Activated CD4-positive, alpha-beta T cell treated with anti-CD3 and anti-CD28 coated beads, Interleukin-10, Interleukin-2, amounts not matched to agents 100 ng/mL and 50 ng/mL, durations not matched to agents 16 hours and 8 hours (primary cell): ENCODE measurements at places on chromosomes 5 and 9.

GRCh38 chr9:137175345-137175961 lies 3.6 kb upstream of the TMEM210 start:
- DNase-seq: no peak

- DNase-seq: no peak
Observed at GRCh38 chr5:132267931-132268768, 10.7 kb downstream of the PDLIM4 start.

DNA sequence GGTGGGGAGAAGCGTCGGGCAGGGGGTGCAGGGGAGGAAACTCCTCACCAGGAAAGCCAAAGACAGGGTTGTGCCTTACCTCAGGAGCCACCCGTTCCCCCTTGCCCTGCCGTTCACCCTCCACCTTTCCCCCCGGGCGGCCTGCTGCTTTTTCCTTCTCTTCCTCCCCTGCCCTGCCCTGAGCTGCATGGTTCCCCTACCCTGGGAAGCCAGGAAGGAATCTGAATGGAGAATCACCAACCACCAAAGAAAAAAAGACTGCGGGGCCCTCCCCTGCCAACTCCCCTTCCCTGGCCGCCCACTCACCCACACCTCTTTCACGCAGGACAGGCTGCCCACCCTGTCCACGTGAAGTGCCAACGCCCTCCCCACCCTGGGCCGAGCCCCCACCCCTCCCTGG lies 820 bp upstream of the NFX1 start:
- DNase-seq: no peak

DNA sequence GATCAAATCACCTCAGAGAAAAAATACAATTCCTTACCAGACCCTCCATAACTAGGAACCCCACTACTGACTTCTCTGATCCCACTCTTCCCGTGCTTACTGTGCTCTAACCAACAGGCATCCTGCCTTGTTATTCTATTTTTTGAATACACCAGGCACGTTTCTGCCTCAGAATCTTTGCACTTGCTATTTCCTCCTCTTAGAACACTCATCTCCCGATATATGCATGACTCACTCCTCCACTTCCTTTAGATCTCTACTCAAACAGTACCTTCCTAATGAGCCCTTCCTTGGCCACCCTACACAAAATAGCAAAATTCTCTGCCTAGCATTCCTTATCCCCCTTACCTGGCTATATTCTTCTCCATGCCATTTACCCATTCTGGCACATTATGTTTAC lies 43.9 kb downstream of the MAPKAP1 start:
- peak; percentile 75 for DNase-seq

GRCh38 chr5:158992037-158992740 lies 107.5 kb downstream of the EBF1 start:
- DNase-seq: no peak

DNA sequence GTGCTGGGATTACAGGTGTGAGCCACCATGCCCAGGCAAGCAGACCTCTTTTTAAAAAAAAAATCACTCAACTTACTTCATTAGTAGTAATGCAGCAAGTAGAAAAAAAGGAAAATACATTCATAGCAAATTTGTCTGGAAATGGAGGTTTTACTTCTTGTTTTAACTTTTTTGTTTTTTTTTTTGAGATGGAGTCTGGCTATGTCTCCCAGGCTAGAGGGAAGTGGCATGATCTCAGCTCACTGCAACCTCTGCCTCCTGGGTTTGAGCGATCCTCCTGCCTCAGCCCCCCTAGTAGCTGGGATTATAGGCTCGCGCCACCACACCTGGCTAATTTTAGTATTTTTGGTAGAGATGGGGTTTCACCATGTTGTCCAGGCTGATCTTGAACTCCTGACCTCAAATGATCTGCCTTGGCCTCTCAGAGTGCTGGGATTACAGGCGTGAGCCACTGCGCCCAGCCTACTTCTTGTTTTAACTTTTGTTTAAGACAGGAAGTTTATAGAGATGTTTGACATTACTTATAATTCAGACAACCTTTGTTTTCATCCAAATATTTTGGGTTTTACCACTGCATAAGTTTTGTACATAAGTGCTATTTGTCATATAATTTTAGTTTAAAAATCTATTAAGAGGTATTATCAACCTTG lies 26.5 kb downstream of the UBE2R2 start:
- DNase-seq: no peak

GRCh38 chr5:149475777-149476176 lies 75.5 kb downstream of the CSNK1A1 start:
- no peak for DNase-seq

DNA sequence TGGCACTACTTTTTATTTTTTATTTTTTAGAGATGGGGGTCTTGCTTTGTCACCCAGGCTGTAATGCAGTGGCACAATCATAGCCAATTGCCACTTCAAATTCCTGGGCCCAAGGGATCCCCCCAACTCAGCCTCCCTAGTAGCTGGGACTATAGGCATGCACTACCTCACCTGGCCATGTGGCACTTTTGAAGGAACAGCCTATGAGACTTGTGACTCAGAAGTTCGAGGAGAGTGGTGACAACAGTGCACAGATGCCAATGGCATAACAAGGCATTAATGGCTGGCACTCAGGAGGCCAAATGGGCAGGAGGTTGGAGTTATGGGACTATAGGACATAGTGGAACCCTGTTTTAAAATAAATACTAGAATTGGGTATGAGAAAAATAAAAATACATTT lies 33.7 kb downstream of the ANKRD31 start:
- DNase-seq: no peak

- DNase-seq: no peak
Observed at GRCh38 chr9:78439866-78440830, 143.2 kb downstream of the PSAT1 start.

- DNase-seq: no peak
Observed at GRCh38 chr5:80072103-80073073, 37.2 kb downstream of the THBS4 start.

DNA sequence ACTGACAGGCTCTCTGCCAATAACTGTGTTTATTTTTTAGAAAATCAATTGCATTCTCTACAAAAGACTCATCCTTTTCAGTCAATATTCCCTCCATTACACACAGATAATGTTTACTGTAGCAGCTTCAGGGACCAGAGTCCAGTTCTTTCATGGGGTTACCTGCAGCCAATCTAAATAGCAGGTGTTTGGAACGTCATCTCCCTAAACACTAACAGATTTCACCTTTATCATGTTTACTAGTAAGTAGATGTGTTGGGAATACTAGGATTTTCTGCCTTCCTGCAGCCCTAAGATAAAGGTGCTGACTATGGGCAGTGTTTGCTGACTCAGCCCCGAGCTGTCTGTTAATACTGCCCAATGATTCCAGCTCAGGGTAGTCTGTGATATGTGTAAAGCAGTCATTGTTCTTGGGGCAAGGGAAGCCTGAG lies 447.0 kb downstream of the KIF4B start:
- DNase-seq: no peak

GRCh38 chr5:55162666-55163065 lies 2.7 kb downstream of the GPX8 start:
- no peak for DNase-seq

GRCh38 chr9:94207781-94208180 lies 51.3 kb upstream of the ZNF169 start:
- no peak for DNase-seq

GRCh38 chr5:138064526-138064925 lies 19.3 kb upstream of the WNT8A start:
- DNase-seq: no peak

- DNase-seq: no peak
Observed at GRCh38 chr5:135179308-135179980, 145.4 kb upstream of the PITX1 start.

DNA sequence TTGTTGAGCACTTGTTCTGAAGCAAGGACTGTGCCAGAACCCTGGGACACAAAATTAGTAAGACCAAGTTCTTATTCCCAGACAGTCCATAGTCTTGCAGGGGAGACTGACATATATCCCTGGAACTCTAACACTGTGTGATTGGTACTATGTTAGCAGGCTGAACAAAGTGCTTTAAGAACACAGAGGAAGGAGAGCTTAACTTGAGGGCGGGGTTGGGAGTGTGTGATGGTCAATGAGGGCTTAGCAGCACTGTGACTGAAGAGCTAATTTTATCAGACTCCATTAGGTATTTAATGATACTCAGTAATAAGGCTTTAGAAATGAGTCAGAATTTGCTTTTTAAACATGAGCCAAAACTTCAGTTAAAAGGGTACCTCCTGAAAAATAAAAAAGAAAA lies 14.9 kb upstream of the SPATA24 start:
- DNase-seq: no peak

GRCh38 chr9:137411645-137412380 lies 11.1 kb downstream of the EXD3 start:
- DNase-seq: peak; percentile 71

GRCh38 chr5:133907075-133907474 lies 61.4 kb downstream of the C5orf15 start:
- DNase-seq: no peak

- DNase-seq: peak; percentile 76
Observed at GRCh38 chr5:143652108-143652700, 159.8 kb upstream of the HMHB1 start.

GRCh38 chr5:98643569-98643968 lies 129.9 kb upstream of the RGMB start:
- DNase-seq: no peak

DNA sequence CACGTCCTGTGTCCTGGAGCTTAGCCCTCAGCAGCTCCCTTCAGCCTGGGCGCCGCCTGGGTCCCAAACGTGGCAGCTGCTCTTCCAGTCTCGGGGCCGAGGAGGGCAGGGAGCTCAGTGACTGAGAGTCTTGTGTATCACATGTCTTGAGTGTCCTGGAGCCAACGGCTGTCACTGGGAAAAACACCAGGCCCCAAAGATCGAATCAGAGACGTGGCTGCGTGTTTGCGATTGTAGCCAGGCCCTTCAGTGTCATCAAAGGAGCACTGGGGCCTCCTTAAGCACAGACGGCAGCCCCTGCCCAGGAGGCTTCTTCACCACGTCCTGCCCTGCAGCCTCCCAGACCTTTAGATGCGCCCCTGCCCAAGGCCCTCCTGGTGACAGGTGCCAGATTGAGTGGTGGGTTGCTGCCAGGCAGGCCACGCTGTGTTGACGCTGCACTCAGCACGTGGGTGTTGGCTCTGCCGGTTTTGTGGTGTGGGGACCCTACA lies 5.7 kb upstream of the EXOC3 start:
- no peak for DNase-seq

GRCh38 chr9:130402243-130402642 lies 42.5 kb upstream of the ASS1 start:
- no peak for DNase-seq
